ENCODE measurements at places on chromosomes 16 and 17.

- no peak for ATAC-seq
These were observed 203.5 kb upstream of the N4BP1 start for GRCh38 chr16:48813485-48813884.

DNA sequence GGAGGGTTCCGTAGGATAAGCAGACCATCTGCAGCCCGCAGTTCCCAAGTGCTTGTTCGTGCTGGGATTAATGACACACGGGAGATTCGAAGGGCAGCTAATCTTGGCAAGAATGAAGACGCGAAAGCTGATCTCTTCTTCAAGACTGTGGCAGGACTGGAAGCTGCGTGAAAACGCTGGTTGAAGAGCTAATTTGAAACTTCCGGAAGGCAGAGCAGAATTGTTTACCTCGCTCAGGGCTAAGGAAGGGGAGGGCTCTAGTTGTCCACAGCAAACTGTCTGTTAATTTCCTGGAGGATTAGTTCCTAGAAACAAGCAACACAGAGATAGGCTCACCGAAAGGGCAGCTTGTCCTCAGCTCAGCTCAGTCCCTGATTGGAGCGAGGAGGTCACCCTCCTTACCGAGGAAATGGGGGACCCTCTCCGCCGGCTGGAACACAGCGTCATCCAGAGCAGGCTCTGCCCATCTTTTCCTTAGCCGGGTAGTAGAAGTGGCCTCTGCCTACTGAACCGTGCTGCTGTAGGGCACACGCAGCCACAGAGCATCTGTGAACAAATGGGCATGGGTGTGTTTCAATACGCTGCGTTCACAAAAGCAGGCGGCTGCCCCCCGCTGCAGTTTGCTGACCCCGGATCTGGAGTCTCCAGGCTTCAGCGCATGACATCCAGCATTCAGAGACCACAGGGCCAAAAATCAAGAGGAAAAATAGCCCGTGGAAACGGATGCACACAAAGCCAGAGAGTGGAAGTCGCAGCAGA lies 16.7 kb upstream of the BAIAP2 start:
- ATAC-seq: peak; percentile 3

- no peak for ATAC-seq
These were observed 613.5 kb upstream of the C16orf82 start for GRCh38 chr16:26453215-26453614.

DNA sequence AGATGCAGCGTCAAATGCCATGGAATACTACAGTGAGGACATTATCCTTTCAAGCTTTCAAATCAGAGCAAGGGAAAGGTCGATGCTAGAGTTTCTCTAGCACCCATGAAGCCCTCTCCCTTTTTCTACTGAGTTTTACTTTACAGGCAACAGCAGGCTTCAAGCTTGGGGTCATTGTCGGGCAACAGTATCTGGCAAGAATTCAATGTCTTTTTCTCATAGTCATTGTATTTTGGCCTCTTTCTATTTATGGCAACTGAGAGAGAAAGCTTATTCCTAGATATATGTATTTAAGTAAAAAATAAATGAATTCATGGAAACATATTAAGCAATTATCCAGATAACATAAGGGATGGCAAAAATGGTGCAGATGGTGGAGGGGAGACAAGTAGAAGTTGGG lies 364 bp upstream of the CETP start:
- ATAC-seq: no peak

DNA sequence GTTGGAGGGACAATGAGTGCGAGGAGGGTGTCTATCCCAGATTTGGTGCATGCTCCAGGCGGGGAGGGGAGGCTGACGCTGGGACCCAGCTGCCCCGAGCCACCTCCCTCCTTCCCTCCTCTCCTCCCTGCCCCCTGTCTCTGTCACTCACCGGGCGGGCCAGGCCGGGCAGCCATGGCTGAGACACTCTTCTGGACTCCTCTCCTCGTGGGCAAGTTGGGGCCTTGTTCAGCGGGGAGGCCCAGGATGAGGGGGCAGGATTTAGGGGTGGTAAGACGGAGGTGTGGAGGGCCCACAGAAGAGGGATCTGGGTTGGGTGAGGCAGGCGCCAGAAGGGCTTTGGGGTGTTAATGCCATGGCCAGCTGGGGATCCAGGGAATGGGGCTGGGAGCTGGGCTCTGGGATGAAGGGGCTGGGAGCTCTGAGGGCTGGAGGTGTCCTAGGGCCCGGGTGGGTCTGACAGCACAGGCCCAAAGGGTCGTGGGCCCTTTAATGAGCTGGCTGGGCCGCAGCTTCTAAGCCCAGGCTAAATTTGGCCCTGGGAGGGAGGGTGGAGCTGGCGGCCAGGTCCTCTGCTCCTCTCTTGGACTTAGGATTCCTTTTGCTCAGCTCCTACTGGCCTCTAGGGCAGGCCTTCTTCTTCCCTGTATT lies at the start of gene SGCA:
SGCA (plus strand) TSS at position 139 of the 651 bp plus-strand sequence; CDS start at position 175, 36 bp downstream.
- ATAC-seq: no peak

- ATAC-seq: no peak
These were observed 706 bp downstream of the TEN1 start for GRCh38 chr17:75979705-75980187.

GRCh38 chr16:84907051-84907450 lies 87.3 kb downstream of the CRISPLD2 start:
- no peak for ATAC-seq

DNA sequence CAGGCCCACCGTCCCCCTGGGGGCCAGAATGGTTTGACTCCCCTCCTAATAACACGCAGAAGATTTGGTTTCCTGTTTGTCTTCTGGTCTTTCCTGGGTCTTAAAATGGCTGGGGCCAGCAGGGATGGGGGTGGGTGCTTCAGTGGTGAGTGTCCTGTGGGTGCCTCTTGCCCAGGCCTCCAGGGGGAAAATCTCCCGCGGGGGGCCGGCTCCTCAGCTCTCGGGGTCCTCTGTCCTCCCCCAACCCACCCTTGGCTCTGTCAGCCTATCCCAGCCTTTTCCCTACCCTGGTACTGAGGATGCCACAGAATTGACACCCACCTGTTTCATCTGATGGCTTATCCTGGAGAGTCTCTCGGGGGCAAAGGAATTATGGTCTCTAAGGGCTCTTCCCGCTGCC lies 23.8 kb upstream of the SDR42E2 start:
- ATAC-seq: no peak

DNA sequence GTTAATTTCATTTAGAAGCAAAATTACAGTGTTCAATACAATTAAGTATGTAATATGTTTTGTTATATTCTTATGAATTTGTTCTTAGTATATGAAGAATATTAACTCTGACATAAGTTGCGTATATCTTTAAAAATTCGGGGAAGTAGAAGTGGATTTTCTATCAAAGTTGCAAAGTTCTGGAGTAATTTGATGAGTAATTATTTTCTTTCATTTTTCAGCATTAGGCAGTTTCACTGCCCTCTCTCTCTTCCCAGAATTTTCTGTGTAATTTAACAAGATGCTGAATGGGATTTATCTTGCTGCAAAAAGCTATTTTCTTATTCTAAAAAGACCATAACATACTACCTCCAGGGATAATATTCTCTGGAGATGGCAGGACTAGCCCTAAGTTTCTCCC lies 8.9 kb upstream of the CCL18 start:
- ATAC-seq: no peak

GRCh38 chr17:80980397-80981061 lies 11.1 kb upstream of the CHMP6 start:
- peak; percentile 23 for ATAC-seq

DNA sequence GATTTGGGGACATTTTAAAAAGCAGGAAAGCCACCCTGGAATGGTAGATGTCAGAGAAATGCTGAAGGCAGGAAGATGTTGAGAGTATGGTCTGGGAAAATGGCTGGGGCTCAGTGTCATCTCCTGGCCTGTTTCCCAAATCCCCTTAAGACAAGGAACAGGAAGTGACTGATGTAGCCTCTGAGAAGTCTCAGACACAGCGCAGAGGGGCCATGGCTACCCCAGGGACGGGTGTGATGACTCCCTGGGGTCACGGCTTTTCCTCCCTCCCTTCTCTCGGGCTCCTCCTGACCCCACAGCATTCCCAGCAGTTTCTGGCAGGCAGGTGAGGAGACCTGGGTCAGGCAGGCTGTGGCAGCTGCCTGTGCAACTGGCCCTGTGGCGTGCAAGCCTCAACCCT lies 45.4 kb downstream of the RAP1GAP2 start:
- ATAC-seq: no peak

DNA sequence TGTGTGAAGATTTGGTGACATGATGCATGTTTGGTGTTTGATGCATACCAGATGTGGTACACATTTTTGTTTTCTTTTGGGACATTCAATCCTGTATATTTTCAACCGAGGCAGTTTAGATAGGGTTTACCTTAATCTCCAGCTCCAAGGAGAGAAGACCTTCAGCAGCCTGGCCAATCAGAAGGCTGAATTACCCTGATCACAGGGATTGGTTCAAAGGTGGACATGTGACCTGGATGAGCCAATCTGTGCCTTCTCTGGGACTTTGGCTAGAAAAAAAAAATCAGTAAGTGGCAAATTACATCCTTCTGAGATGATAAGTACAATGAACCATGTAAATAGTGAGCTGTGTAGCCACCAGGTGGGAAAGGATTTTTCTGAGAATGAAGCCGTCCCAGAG lies 205.1 kb downstream of the SHISA9 start:
- no peak for ATAC-seq
